Non-pigmented ciliary epithelial cell (primary cell): ENCODE measurements at places on chromosomes 3 and 15.

DNA sequence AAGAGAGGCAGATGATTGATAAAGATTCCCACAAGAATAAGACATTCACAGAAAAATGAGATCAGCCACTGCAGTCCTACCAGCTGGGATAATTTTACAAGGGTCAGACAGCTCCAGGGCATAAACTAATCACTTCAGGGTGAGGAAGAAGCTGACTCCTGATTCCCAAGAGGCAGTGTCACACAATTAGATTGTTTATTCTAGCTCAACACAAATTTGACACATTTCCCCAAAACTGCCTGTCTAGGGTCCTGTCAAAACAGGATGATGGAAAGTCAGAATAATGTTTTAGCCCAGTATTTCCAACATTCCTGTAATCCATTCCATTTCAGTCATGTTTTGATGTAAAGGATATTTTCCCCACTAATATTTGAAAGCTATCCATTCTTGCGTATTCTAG lies 110.8 kb downstream of the TNIK start:
- DNase-seq: no peak

- no peak for DNase-seq
Measured at GRCh38 chr3:100231668-100232067, 29.1 kb upstream of the TBC1D23 start.

DNA sequence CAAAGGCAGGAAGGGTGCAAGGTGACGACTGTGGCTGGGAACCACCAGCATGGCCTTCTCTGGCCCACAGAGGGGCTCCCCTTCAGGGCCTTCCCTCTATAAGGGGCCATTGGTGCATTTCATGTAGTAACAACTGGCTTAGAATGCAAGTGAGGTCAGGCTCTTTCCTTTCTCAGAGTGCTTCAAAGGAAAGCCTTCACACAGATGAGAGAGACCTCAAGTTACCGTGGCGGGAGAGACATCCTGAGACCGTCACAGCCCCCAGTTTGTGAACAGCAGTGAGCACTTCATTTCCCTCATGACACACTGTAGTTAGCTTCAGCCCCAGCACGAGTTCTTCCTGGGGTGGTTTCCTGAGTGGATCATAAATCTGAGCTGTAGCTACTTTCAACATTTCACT lies 96.6 kb upstream of the LIMD1 start:
- no peak for DNase-seq

GRCh38 chr3:149493315-149494021 lies 19.0 kb downstream of the TM4SF4 start:
- DNase-seq: no peak

GRCh38 chr3:146343551-146343950 lies 92.6 kb upstream of the PLSCR4 start:
- DNase-seq: no peak

GRCh38 chr3:100068826-100069225 lies 45.5 kb downstream of the FILIP1L start:
- DNase-seq: peak; percentile 49

GRCh38 chr3:44396200-44397171 lies 57.9 kb downstream of the TCAIM start:
- DNase-seq: no peak

- DNase-seq: no peak
Measured at GRCh38 chr3:152477422-152477821, 208.7 kb downstream of the MBNL1 start.

DNA sequence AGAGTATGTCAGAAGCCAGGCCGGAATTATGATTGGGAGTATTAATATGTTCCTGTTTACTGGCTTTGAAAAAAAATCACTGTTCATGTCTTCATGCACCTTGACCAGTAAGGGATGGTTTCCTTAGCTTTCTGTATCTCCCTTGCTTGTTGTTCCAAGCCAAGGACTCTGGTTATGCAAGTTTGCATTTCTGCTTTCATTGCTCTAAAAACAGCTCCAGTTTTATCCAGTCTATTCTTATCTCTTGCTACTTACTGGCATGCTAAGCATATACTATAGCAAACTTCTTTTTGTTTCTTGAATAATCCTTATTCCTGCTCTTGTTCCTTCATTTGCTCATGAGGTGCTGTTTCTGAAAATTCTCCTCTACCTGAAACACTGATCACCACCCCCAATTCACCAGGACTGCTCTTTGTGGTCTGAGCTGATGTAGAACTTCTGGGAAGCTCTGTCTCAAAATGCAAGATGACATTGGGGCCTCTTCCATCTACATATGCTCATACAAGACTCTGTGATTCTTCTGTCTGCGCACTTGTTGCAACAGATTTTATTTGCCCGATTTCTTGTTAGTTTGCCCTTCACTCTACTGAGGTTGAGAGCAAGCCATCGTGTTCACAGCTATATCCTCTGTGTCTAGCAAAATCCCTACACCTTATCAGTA lies 173.0 kb downstream of the EBLN2 start:
- DNase-seq: no peak

- no peak for DNase-seq
Measured at GRCh38 chr3:59746585-59746984, 696.8 kb upstream of the CFAP20DC start.

- no peak for DNase-seq
Measured at GRCh38 chr15:99086327-99086667, 18.6 kb upstream of the SYNM start.

DNA sequence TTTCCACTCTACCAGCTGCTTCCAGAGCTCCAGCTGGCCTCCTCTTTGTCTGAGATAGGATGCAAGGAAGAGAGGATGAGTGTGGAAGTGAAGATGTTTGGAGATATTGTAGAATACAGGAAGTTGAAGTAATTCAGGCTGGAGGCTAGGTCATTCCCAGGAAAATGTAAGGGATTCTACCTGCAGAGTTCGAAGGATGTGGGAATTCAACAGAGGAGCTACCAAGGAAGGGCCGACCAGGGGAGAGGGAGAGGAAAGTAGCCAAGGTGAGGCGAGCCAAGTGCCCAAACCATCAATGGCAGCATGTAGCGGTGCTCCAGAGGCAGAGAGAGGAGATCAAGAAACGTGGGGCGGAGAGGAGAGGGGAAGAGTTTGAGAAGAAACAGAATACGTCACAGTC lies 49.0 kb upstream of the EPHB3 start:
- DNase-seq: no peak

- DNase-seq: no peak
Measured at GRCh38 chr15:59266028-59266427, 59.4 kb downstream of the LDHAL6B start.

- DNase-seq: no peak
Measured at GRCh38 chr15:61295239-61295638, 66.1 kb upstream of the RORA start.

- peak; percentile 44 for DNase-seq
Measured at GRCh38 chr3:35523838-35524237, 115.5 kb upstream of the ARPP21 start.

DNA sequence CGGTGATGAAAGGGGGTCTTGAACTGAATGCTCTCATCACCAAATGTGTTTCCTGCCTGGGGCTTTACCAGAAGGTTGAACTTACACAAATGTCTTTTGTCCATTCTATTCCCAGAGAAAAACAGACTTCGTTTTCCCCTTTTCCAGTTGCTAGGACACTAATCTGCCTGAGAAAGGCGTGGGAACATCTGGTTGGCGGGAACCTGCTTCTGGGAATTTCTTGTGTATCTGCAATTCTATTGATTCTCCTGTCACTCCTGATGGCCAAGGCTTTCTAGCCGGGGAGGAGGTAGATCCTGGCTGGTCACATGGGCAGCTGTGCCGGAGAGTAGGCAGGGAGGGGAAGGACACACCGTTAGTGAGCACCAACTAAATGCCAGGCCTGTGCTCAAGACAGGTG lies 31.1 kb upstream of the CCDC174 start:
- DNase-seq: no peak

- DNase-seq: no peak
Measured at GRCh38 chr15:74869726-74870407, 3.3 kb downstream of the SCAMP2 start.

DNA sequence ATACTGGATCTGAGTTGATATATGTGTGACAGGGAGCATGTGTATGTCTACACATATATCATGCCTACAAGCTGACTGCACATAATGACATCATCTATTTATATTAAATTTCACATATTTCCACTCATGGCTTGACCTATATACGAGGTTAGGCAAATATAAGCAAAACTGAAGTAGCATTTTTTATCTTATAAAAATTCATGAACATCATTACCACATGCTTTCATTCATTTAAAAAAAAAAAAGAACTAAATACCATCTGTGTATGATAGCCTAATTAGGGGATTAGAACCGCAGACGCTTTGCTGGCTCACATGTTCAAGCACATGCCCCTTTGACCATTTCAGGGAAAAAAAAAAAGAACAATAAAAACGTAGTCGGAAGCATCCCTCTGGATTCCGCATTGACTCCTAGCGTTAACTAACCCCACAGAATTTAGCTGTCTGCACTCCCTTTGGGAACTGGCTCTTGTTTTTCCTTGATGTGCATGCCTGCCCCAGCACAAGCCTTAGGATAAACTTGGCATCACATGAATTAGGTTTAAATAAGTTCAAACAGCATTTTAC lies 888.4 kb downstream of the ROBO1 start:
- no peak for DNase-seq

GRCh38 chr3:138199851-138200250 lies 12.8 kb downstream of the ARMC8 start:
- DNase-seq: no peak

DNA sequence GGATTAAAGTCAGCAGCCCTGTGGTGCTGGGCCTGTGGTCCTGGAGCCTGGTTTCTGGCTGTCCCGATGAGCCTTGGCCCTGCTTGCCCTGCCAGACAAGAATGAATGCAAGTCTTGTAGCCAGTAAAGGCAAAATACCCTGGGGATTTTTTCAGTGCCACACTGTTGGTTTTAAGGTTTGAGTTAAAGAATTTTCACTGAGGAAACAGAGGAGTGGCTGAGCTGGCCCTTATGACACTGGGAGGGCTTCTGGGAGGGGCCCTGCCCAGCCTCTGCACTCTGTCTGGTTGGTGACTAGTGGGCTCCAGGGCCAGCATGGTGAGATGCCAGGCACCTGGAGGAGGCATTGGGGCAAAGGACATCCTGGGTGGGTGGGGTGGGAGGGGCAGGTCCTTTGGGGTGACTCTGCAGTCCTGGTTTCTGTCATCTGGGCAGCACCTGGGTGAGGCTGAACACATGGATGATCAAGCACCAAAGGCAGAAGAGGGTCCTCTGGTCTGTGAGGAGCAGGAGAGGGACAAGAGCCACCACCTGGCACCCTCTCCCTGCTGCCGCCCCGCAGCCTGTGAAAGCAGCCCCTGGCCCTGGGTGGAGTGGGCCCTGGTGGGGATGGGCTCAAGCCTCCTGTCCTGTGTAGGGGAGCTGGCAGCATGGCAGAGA lies 12.5 kb upstream of the PLA2G4E start:
- no peak for DNase-seq

DNA sequence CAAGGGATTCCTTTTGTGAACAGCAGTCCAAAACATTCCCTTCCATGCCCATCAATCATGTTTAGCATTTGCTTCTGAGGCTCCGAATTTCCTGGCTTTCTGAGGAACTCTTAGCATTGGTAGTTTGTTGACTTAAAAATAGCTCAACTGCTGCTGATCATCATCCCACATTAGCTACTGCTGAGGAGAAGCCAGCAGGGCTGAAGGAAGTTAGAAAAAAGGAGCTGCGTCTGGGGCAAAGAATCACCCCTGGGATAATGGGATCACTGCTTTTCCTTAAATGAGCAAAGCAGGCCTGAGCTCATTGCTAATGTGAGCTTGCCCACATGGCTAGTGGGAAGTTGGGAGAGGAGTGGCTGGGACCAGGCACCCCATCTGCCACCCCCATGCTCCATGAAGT lies 39.8 kb downstream of the CYP19A1 start:
- DNase-seq: no peak

DNA sequence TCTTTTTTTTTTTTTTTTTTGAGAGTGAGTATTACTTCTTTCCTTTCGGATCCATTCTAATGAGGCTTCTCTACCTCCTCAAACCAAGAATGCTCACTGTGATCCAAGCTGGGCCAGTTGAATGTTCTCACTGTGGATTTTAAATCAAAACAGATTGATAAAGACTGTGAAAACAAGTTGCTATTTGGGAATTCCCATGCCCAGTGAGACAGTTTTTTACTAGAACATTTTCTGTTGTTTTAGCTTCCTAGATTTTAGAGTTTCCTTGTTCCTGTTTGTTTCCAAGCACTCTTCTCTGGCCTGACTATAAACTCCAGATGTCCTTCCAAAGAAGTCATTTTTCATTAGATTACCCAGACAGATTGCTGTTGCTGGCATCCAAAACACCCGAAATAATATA lies 60.1 kb upstream of the GALNT15 start:
- DNase-seq: no peak

- no peak for DNase-seq
Measured at GRCh38 chr3:143294188-143294587, 174.6 kb downstream of the CHST2 start.

DNA sequence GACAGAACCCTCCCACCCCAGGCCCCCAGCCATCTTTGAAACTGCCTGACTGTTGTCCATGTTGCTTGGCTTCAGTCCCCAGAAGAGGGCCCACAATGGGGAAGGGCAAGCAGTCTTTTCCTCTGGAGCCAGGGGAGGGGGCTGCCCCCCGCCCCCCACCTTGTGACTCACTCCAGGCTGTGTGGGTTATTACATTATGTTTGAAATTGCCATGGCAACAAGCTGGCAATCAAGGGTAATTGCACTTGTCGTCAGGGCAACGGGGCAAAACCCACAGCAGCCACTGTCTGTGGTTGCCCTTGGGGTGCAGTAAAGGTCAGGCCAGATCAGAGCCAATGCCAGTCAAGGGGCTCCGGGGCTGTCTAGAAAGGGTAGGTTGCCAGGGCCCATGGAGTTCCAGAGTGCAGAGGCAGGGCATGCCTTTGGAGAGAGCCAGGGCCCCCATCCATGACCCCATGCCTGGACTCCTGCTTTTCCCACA lies 3.1 kb upstream of the CAMKV start:
- no peak for DNase-seq

DNA sequence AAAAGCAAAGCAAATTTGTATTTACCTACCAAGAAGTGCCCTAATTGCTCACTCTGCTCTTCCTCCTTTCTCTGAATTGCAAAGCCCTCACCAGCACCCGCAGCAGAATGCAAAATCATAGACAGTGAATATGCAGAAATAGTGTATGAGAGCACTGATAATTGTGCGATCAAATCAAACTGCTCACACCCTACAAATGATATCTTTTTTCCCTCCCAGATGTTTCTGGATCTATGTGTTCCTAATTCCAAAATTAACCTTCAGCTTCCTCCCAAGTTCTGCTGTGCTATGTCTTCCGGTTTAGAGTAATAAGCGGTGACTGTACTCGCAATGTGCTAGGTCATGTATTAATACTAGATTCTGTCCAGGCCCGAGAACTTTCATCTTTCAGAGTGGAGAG lies 3.4 kb downstream of the GHSR start:
- no peak for DNase-seq

GRCh38 chr3:73966733-73967132 lies 342.0 kb upstream of the PDZRN3 start:
- no peak for DNase-seq

- DNase-seq: no peak
Measured at GRCh38 chr15:80582816-80583423, 112.2 kb upstream of the ABHD17C start.
